Gastrocnemius medialis (tissue), 4 donors: ENCODE measurements at places on chromosomes 12 and 14.

- DNase-seq: no peak
Measured at GRCh38 chr12:130761537-130762318, 45.6 kb upstream of the RIMBP2 start.

DNA sequence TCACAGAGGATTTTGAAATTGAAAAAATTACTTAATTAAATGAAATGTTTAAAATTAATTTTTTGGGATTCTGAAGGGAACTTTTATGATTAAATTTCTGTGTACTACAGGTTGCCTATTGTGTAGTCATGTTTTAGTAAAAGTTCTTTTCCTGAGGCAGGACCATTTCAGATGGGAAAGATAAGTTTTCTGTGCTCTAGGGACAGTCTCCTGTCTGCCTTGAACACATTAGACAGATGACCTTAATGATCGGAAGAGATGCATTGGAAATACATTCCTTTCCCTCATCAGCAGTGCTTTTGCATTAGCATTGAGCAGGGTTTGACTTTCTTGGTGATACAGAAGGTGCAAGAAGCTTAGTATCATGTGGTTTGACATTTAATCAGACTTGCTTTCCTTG lies 28.1 kb downstream of the CRADD start:
- no peak for DNase-seq

DNA sequence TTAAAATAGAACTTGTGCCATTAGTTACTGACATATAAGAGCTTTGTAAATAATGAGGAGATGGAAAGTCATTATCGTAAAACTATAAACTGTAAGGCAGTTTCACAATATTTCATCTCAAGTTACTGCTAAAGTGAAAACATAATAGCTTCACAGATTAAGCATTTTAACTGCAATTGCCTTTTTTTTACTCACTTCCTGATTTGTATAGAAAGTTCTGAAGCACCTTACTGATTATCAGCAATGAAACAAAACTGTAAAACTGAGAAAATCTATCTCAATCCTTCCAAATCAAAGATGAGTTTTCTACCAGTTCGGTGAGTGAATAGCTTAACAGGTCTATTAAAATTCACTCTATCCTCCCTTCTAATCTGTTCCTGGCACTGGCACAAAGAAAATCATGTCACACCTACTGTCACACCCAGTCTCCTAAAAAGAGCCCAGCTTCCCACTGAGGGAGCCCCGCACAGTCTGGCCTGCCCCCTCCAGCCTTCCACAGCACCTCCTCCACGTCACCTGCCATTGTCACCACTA lies 161.4 kb upstream of the ABCD2 start:
- no peak for DNase-seq

GRCh38 chr14:65422088-65422834 lies 9.7 kb downstream of the FUT8 start:
- no peak for DNase-seq

GRCh38 chr12:11701433-11701832 lies 52.0 kb downstream of the ETV6 start:
- DNase-seq: no peak

DNA sequence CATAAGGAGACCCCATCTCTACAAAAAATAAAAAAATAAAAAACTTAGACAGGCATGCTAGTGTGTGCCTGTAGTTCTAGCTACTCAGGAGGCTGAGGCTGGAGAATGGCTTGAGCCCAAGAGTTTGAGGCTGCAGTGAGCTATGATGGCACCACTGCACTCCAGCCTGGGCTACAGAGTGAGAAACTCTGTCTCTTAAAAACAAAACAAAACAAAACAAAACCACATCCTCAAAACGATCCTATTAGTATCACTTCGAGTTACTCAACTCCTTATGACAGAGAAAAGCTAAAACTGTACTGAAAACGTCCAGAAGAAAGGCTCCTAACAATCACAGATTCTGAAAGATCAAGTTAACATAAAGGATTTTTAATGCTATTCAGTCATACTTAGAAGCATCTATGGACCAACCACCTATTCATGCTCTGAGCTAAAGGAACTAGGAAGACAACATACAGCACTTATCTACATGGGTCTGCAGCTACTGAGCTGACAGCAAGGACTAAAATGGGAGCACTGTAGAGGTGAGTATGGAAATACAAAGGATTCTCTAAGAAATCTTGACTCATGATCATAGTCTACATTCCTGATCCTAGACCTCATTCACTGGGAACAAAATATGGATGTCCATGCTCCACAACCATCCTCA lies 75.3 kb upstream of the DUSP6 start:
- no peak for DNase-seq

DNA sequence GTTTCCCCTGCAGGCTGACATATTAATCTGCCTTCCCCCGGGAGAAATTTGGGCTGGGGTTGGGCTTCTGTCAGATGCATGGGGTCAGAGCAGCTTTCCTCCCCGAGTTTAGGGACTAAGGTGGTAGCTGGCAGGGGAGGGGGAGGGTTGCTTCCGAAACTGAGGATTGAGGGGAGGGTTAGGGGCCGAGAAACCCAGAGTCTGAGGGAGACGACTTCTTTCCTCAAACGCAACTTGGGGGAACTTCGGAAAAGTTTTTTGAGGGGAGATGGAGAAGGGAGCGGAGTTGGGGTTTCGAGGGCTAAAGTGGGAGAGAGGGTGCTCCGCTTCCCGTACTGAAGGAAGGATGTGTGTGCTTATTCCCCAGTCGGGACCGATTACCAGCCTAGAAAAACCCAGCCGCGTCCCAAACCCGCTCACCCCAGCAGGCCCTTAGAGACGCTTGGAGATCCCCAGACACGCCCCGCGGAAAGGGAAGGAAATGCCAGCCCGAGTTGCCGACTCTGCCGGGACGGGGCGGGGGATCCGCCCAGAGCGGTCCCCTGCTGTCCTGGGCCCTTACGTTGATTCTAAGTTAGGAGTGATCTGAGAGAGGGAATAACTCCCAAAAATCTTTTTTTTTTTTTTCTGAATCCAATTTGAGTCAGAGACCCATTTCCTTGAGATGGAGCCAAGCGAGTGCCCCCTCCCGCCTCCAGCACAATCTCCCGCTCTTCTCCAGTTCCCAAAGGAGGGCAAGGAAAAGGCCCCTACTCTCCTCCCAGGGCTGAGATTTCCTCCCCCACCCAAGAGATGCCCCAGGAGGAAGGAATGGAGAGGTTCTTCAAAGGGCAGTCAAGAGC lies 61.9 kb downstream of the SMUG1 start:
- peak; percentile 28 for DNase-seq

DNA sequence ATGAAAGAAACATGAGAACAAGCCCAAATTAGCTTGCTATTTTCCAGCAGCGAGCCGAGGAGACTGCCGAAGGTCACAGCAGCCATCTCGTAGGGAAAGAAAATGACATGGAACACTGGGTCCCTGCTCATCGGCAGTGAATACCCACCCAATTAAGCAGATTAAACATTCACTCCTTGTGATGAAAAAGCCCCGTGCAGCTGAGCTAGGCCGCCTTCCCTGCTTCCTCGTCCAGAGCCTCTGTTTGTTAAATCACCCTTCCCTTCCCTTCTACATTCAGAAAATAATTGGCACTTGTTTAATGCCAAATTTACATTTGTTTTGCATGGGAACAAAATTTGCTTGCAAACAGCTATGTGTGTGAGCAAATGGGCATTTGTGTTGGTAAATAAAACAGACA lies 342.5 kb downstream of the RMST start:
- no peak for DNase-seq

- DNase-seq: no peak
Measured at GRCh38 chr14:93343266-93343665, 3.7 kb upstream of the COX8C start.

- no peak for DNase-seq
Measured at GRCh38 chr12:116864371-116865160, 16.7 kb downstream of the HRK start.

DNA sequence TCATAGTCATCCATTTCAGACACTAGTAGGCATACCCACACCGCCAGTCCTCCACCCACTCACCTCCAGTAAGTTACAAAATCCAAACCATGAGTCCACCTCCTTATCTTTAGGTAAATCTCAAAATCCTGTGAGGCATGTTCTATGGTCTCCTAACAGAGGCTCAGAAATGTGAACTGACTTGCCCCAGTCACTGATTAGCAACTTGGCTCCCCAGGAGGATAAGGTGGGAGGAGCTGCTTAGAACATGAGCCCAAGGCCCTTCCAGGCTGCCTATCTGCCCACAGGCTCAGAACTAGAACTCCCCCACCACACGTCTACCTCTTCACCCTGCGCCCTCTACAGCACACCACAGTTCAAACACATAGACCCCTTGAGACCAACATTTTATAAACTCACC lies 19.9 kb downstream of the SETD3 start:
- no peak for DNase-seq

DNA sequence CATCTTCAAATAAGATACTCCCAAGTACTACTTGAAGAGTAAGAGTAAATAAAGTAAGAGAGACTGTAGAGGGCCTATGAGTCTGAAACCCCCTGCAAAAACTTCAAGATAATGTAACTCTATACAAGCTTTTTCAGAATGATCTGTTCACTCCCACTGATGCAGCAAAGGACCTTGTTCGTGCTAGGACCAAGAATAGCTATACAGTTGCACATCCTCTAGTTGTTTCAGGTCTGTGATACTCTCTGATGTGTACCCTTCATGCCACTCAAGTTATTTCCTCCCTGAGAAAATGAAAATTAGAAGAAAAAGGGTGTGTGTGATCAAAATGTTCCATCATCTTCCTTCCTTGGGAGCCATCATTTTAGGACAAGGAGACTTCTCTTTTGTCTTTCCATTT lies 204.4 kb downstream of the ALX1 start:
- DNase-seq: no peak

GRCh38 chr14:79293482-79294177 lies 917.7 kb downstream of the DIO2 start:
- DNase-seq: no peak

- peak; percentile 37 for DNase-seq
Measured at GRCh38 chr14:75831455-75831854, 150.3 kb downstream of the TGFB3 start.

GRCh38 chr14:82190742-82191141 lies 657.1 kb upstream of the SEL1L start:
- DNase-seq: no peak

DNA sequence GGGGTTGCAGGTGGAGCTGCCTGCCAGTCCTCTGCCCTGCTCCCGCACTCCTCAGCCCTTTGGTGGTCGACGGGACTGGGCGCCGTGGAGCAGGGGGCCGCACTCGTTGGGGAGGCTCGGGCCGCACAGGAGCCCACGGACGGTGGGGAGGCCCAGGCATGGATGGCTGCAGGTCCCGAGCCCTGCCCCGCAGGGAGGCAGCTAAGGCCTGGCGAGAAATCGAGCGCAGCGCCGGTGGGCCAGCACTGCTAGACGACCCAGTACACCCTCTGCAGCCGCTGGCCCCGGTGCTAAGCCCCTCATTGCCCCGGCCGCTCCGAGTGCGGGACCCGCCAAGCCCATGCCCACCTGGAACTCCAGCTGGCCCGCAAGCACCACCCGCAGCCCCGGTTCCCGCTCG lies 221.8 kb downstream of the BTG1 start:
- DNase-seq: no peak

DNA sequence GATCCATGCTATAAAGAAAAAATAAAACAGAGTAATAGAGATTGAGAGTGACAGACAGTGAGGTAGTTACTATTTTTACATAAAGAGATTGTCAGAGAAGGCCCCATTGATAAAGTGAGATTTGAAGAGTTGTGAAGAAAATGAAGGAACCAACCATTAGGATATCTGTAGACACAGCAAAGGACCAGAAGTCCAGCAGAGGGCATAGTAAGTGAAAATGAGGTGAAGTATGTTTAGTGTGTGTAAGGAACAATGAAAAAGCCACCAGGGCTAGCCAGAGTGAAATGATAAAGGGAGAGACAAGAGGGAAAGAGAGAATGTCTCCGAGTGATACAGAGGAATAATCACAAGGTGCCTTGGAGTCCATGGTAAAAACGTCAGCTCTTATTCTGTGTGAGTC lies 411.0 kb downstream of the NELL2 start:
- no peak for DNase-seq

- no peak for DNase-seq
Measured at GRCh38 chr12:123937707-123938591, 34.7 kb downstream of the CCDC92 start.

DNA sequence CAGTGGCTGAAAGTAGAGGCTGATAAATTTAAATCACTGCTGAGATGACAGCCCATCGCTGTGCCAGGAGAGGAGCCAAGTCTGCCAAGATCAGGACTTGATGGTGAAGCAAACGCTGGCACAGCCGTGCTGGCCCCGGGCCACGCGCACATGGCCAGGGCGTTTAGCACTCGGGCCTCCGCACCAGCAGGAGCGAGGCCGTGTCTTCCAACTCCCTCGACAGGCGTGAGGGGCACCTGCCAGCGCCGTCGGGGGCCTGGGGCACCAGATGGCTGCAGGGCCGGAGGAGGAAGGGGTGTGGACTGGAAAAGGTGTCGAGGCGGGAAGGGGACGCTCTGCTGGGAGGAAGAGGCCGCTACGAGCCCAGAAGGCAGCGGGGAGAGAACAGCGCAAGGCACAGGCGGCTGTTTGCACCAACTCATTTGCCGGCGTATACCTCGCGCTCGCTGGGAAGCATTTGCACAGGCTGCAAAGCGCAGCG lies 29.5 kb downstream of the RIMBP2 start:
- no peak for DNase-seq
